Hematopoietic multipotent progenitor cell treated with erythropoietin and hydrocortisone succinate and interleukin-3 and kit ligand, for 6 days (in vitro differentiated cells): ENCODE measurements at places on chromosomes 16 and 17.

DNA sequence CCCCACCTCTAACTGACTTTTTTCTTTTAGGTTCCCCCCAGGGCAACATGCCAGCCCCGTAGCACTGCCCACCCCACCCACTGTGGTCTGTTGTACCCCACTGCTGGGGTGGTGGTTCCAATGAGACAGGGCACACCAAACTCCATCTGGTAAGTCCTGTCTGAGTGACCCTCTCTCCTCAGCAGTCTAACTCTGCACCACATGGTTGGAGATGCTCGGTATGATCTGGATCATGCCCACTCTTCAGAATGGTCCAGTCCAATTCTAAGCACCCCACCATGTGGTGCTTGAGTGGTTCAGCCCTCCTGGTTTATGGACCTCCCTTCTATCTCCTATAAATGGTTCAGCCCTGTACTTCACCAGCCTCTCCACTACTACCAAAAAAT lies 5.9 kb downstream of the KDM6B start:
- peak; percentile 88 for DNase-seq

GRCh38 chr17:3690094-3690715 lies 5.8 kb downstream of the P2RX5 start:
- DNase-seq = no peak

DNA sequence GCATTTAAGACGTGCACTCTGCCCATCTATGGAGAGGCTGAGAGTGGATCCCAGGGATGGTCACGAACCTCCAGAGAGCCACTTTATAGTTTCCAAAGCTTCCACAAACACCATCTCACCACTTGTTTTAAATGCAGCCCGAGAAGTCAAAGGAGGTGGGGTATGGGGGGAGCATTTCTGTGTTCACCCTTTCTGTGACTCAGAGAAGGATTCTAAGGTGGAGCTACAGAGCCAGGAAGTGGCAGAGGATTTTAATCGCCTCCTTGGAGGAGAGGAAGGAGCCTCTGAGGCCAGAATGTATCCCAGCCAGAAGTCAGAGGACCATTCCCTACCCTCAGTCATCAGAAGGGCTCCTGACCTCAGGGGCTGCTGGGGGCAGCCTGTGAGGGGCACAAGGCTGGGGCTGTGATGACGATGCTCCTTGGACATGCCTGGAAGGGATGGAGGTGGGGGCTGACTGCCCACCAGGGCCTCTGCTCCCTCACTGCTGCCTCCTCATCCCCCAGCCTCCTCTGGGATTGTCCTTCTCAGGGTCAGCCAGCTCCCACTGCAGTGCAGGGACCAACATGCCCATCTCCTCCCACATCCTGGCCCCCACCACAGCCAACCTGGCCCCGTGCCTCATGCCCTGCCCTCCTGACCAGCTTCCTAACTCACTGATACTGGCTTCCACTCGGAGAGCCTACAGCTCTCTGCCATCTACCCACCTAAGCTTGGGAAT lies 2.8 kb downstream of the XYLT2 start:
- no peak for DNase-seq

DNA sequence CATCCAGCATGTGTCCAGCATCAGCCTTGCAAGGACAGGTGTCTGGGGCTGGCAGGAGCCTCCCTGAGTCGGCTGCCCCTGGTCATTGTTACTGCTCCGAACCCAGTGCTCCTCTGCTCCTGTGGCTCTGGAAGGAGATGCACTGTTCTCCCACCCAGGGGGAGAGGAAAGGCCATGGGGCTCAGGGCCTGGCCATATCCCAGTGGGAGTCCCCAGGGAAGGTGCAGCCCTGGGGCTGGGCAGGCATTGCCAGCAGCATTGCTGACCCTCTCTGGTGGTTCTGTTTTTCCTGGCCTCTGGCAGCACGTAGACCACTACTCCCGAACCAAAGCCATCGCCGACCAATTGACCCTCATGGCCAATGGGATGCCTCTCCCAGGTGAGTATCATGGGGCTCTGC lies 9.6 kb downstream of the SDR42E2 start:
- no peak for DNase-seq

GRCh38 chr16:31265329-31266245 lies 5.8 kb downstream of the ITGAM start:
- DNase-seq = no peak

DNA sequence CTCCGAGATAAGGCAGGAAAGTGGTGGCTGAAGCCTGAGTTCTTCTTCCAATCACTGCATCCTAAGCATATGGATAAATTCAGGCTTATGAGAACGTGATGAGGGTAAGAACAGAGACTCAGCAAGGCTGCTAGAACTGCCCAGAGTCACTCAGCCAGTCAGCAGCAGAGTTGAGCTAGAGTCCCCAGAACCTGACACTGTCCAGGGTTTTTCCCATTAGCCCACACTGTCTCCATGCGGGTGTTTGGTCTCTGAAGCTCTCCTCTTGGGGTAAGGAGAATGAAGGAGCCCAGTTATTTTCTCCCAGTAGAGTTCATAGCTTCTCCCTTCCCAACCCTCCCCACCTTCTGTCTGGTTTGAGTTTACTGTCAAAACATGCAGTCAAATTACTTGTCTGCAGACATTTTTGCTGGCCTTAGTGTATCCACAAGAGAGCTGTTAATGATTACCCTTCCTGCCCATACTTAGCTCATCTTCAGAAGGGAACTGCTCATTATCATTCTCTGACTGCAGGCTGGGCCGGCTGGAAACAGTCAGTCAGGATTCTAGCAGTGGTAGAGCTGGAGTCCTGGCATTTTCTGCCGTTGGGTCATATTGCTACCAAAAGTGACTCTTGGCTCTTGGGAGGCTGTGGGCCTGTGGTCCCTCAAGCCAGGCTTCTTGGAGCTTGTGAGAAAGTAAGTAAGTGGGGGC lies 460.0 kb downstream of the HS3ST3B1 start:
- no peak for DNase-seq

GRCh38 chr16:76441876-76442275 lies 164.7 kb downstream of the CNTNAP4 start:
- DNase-seq = no peak

GRCh38 chr17:6450926-6451832 lies 6.9 kb downstream of the PIMREG start:
- peak; percentile 47 for DNase-seq

GRCh38 chr17:51739245-51739886 lies 419.1 kb downstream of the CA10 start:
- DNase-seq = no peak

DNA sequence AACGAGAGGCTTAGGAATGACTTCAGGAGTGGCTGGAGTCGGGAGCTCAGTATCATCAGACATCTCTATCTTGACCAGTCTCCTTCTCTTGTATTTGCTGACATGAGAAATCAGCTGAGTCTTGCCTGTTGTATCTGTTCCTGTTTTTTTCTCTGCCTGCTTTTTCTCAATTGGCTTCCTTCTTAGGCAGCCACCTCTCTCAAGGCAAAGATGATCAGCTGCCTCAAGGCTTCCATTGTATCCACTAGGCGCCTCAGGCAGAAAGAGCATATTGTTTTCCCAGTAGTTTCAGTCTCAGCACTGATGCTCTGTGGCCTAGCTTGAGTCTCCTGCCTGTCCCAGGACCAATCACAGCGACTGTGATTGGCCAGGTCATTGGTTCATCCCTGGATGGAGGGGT lies 306.2 kb downstream of the CPPED1 start:
- DNase-seq = no peak

DNA sequence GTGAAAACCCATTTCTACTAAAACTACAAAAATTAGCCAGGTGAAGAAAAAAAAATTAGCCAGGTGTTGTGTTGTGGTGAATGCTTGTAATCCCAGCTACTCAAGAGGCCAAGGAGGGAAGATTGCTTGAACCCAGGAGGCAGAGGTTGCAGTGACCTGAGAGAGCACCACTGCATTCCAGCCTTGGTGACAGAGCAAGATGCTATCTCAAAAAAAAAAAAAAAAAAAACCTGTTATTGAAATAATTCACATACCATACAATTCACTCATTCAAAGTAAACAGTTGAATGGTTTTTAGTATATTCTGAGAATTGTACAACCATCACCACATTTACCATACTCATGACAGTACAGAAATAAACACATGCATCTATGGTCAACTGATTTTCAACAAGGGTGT lies 31.0 kb downstream of the ZNRF1 start:
- DNase-seq = no peak

GRCh38 chr17:12918142-12918541 lies 99.7 kb downstream of the ELAC2 start:
- no peak for DNase-seq

GRCh38 chr16:67470359-67470758 lies 10.6 kb downstream of the ATP6V0D1 start:
- peak; percentile 89 for DNase-seq
